ENCODE measurements at places on chromosomes 5 and 9. TPM values are rescaled to one million over a fixed set of nuclear protein-coding genes. Genes with fewer than 3 reads are reported as not detected.

Gene FBN2
- 58.3 TPM for total RNA-seq

Gene SHB
- total RNA-seq = 4.6 TPM

Gene SHOC1
- total RNA-seq = not detected

Gene CCL28
- total RNA-seq = not detected

Gene FOCAD
- total RNA-seq = 60.4 TPM

Gene NFIL3
- total RNA-seq = 16.8 TPM

Gene NEUROG1
- total RNA-seq = 7.3 TPM

Gene EQTN
- total RNA-seq = 0.39 TPM

Gene SLC23A1
- total RNA-seq = not detected

Gene FAM221B
- 0.19 TPM for total RNA-seq

Gene SAP30L
- 46.3 TPM for total RNA-seq

Gene IFNK
- total RNA-seq = not detected

Gene ZNF883
- total RNA-seq = 8.7 TPM

Gene CEL
- 3.5 TPM for total RNA-seq

Gene PCDHGA3
- 0.16 TPM for total RNA-seq

Gene FGFR4
- total RNA-seq = 5.4 TPM

Gene ZNF454
- 0.26 TPM for total RNA-seq

Gene ZCCHC9
- total RNA-seq = 31.3 TPM

Gene CDHR2
- not detected for total RNA-seq

Gene CDK5RAP2
- total RNA-seq = 116 TPM

Gene ARL14EPL
- not detected for total RNA-seq
